ENCODE measurements at places on chromosomes 7 and 10. TPM values are rescaled to one million over a fixed set of nuclear protein-coding genes. Genes with fewer than 3 reads are reported as not detected.
A peak's percentile ranks its signal among the peaks of the same experiment; 100 is the strongest.

- DNase-seq = no peak
These were observed 9.3 kb downstream of the ATP6V0E2 start for GRCh38 chr7:149883048-149883438.

Gene DGKB
- 0.05 TPM for total RNA-seq

Gene NRCAM
- 1.1 TPM for total RNA-seq

DNA sequence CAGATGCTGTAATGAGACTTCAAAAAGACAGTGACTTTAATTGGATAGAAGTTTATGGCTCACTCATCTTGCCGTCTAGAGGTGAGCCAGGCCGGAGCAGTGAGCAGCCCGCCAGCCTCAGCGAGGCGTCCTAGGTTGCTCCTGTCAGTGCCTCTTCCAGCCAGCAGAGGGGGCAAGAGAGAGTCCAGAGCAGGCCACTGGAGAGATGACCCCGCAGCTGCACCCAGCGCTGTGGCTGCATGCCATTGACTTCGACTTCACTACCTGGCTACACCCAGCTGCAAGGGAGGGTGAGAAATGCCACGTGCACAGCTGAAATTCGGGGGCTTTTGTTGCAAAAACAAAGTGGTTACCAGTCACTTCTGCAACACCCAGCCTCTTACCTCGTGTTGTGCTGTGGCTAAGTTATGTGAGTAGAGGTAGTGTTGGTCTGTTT lies 26.5 kb downstream of the NUB1 start:
- peak; percentile 65 for DNase-seq

DNA sequence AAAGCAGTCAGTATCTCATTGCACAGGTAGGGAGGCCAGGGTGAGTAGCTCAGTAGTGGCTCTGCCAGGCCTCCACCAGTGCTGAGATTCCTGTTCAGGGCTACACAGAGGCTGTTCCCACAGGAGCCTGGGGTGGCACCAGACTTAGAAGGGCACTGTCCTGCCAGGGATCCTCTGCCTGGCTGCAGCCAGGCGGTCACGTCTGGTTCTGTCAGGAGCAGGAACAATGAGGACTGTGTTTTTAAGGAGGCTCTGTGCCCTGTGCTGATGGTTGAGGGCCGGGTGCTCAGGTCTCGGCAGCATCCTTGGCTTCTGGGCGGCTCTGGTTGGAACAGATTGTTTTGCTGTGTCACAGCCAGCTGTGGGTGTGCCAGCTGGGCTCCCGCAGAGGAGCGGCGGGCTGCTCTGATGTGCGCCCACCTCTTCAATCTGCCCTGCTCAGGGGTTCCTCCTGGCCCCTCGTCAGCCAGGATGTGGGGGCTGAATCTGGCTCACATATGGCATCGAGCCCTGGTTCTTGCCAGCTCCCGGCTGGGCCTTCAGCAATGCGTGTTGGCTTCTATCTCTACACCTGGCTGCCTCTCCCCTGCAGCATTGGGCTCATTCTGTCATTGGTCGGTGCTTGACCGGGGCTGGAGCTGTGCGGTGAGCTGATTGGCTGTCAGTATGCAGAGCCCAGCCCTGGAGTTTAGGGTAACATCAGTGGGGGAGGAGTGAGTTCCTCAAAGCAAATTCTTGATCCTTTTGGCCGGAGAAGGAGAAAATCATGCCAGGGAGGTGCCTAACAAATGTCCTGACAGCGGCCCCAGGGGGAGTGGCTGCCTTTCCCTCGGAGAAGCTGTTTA lies 41.2 kb downstream of the TACR2 start:
- DNase-seq = peak; percentile 69

DNA sequence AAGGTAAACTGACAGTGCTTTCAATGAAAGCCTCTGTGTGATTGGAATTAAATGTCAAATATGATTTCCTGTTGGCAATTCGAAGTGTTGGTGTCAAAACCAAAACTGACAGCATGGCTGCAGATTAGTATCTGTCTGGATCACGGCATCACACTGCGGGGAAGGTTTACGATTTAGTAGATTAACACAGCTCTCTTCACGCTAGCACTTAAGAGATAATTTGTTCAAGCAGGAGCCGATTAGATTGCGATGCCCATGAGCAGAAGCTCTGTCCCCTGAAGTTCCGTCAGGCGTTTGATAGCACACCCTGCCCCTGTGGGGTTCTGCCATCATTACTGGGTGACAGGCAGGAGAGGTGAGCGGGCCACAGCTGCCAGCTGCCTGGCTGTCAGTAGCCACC lies 279.5 kb upstream of the AUTS2 start:
- peak; percentile 36 for DNase-seq

Gene SYT15
- total RNA-seq = 0.55 TPM

GRCh38 chr10:13224210-13224995 lies 9.8 kb downstream of the UCMA start:
- no peak for DNase-seq

DNA sequence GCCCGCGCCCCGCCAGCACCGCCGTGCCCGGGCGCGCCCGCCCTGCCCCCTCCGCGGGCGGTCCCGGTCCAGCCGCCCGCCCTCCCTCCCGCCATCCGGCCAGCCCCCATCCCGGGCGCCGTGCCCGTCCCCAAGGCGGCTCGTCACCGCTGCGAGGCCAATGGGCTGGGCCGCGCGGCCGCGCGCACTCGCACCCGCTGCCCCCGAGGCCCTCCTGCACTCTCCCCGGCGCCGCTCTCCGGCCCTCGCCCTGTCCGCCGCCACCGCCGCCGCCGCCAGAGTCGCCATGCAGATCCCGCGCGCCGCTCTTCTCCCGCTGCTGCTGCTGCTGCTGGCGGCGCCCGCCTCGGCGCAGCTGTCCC lies at the start of gene HTRA1:
Gene HTRA1 (plus strand): TSS at position 187 of the 362 bp plus-strand sequence. CDS start 100 bp downstream, at position 287.
- DNase-seq = no peak

DNA sequence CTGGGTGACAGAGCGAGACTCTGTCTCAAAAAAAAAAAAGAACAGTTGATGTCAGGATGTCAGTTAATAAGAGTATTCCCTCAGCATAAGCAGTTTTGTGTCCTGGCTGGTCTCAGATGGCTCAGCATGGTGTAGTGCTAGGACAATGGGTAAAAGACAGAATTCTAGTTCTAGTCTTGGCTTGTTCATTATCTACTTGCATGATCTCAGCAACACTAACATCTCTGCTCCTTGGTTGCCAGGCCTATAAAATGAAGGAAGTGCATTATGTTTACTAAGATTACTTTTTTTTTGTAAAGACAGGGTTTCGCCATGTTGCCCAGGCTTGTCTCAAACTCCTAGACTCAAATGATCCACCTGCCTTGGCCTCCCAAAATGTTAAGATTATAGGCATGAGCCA lies 84.3 kb upstream of the SP8 start:
- DNase-seq = no peak

Gene PNLIPRP1
- not detected for total RNA-seq

DNA sequence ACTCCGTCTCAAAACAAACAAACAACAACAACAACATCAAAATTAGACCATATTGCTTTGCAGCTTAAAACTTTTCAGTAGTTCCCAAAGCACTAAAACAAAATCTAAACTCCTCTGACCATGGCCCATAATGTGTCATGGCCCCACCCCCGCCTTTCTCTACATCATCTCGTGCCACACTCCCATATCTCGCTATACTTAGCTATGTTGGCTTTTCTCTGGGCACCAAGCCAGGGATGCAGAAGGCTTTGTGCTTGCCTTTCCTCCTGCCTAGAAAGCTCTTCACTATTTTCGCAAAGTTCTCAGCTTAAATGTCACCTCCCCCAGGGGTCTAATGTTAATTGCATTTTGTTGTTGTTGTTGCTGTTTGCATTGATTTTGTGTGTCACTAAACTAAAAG lies 15.1 kb upstream of the SLC16A12 start:
- DNase-seq = no peak

Gene MCM10
- 1.5 TPM for total RNA-seq

GRCh38 chr10:110150046-110150445 lies 57.4 kb upstream of the MXI1 start:
- no peak for DNase-seq

DNA sequence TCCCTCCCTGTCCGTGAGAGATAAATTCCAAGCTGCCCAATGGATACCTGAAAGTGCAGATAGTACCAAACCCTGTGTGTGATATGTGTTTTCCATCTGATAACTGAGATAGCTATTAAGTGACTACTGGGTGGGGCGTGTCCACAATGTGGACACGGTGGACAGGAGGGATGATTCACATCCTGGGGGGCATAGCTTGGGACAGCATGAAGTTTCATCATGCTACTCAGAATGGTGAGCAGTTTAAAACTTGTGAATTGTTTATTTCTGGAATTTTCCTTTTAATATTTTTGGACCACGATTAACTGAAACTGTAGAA lies 158.6 kb downstream of the CREB5 start:
- no peak for DNase-seq

DNA sequence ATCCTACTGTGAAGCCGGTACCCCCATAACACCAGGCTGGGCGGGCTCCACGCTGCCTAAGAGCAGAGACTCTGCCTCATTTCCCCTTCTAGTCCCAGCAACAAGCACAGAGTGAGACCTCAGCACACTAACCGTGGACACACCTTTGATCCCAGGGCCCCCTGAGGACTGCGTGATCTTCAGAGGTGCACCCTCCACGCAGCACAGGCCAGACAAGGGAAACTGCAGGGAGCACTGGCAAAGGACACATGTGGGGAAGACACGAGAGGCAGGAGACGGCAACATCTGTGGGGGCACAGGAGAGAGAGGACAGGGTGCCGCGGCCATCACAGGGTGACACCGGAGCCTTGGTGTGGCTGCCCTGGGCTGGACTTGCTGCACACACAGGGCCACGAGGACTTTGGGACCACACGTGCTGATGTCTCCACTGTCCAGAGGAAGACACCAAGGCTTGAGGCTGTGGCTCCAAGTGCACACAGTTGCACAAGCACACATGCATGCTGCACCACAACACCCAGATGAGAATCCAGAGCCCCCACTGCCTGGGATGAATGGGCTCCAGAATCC lies 128.8 kb downstream of the PTPRN2 start:
- DNase-seq = no peak

DNA sequence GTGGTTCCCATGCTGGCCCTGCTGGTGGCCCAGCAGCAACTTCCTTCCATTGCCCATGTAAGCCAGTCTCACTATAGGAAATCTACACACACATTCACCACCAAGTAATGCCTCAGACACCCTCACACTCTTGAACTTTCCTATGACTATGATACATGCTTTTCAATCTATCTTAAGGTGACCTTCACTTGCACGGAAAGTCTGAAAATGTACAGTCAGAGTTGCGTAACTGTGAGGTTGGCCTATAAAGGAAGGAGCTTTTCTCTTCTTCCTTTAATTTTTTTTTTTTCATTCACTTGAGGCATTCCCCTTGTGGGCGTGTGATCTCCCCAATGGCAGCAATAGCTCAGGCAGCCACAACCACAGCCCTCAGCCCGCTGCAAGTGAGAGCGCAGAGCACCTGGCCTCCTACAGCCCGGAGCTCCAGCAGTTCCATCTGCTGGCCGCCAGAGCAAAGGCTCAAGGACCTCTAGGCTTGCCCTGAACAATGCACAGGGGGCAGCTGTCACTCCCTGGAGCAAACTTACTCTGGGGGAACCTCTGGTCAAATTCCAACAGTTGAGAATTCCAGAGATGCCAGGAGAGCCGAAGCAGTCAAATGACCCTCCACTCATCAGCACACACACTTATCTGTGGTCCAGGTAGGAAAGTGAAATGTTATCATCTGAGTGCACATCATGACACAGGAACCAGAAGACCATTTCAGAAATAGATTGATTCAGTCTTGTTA lies 123.1 kb upstream of the ADO start:
- DNase-seq = no peak

DNA sequence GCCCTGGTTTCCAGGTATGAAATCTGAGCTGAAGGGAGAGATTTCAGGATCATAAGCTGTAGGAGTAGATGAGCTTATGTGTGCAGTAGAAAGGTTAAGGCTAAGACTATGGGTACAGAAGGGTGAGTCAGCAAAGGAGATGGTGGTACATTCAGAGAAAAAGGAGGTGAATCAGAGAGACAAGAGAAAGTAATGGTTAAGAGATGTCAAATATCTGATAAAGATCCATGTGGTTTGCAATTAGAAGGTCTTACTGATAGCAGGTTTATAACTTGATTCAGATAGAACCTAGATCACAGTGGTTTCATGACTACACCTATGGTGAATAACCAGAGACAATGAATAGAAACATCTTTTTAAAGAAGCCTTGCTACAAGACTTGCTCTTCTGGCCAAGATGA lies 4.5 kb upstream of the NPY start:
- DNase-seq = no peak
